ENCODE measurements at places on chromosomes 6 and 20.
A peak's percentile ranks its signal among the peaks of the same experiment; 100 is the strongest.

GRCh38 chr20:51583073-51583472, 40.6 kb upstream of the NFATC2 start:
- peak; percentile 55 for DNase-seq

GRCh38 chr20:24736131-24736843, 212.8 kb upstream of the CST7 start:
- no peak for DNase-seq

- DNase-seq, result no peak
These were observed 88.5 kb upstream of the EXOC2 start for GRCh38 chr6:781350-781961.

GRCh38 chr20:63192721-63193120, 23.2 kb downstream of the YTHDF1 start:
- DNase-seq, result no peak

DNA sequence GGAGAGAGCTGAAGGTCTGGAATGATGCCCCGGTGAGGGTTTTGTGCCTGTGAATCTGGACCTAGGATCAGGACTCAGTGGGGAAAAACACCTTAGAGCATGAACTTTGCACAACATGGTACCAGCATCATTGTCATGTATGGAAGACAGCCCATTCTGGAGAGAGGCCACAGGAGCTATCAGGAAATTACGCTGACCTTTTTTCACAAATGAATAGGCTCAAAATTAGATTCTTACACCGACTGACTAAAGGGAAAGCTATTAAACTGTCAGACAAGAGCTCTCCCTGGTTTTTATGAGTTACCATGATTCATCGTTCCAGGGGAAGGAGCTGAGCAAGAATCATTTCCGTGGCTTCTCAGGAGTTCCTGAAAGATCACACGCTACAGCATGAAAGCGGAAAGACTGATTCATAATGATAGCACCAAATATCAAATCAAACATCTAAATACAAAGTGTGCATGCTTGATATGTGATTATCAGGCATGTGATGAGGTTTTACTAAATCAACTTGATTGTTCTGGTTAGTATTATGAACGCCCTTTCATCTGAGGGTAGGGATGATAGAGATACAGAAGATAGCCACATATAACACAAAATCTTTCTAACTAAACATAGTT, 224.9 kb upstream of the SMLR1 start:
- no peak for DNase-seq

DNA sequence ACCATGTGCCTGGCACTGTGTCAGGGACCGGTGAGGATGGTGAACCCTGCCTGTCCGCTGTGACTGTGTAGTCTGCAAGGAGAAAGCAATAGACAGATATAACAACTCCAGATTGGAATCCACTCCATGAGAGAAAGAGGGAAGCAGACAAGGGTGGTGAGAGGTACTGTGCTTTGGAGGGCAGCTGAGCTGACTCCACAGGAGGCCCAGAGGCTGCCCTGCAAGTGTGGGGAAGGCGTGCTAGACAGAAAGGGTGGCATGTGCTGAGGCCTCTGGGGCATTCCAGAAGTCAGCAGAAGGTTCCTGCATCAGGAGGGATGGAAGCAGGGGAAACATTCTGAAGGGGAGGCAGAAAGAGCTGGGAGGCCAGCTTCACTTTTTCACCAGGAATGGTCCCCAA, 39.3 kb upstream of the APCDD1L start:
- no peak for DNase-seq

GRCh38 chr20:57244627-57245214, 21.7 kb downstream of the BMP7 start:
- no peak for DNase-seq

- DNase-seq, result no peak
These were observed 163.4 kb upstream of the DEFB112 start for GRCh38 chr6:50213146-50213545.

DNA sequence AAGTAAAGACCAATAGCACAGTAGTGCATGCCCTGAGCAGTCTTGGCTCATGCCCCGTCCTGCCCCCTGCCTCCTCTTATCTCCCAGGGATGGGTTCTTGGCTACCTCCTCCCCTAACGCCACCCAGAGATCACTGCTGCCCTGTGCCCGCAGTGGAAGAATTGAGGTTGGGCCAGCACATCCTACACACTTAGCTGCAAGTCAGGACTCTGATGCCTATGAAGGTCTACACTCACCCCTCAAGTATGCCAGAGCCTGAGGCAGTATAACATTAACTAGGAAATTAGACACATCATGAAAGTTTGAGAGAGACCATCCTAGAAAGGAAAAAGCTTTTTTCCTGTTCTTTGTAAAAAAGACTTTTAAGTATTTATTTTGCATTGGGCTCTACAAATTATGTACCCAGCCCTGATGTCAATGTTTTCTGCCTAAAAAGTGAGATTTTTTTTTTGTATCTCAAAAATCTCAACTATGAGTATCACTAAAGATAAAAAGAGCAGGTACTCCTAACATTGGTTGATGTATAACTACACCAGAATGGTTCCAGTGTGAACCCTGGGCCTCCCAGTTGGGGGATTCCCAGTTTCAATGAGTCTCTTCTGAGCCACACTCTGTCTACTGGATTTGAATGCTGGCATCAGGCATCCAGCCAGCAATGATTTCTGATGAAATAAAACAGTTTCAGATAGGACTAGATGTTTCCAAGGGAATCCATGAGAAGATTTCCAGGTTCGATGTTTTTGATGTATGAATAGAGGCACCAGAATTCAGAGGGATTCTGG, 115.4 kb downstream of the ISM1 start:
- DNase-seq, result no peak

DNA sequence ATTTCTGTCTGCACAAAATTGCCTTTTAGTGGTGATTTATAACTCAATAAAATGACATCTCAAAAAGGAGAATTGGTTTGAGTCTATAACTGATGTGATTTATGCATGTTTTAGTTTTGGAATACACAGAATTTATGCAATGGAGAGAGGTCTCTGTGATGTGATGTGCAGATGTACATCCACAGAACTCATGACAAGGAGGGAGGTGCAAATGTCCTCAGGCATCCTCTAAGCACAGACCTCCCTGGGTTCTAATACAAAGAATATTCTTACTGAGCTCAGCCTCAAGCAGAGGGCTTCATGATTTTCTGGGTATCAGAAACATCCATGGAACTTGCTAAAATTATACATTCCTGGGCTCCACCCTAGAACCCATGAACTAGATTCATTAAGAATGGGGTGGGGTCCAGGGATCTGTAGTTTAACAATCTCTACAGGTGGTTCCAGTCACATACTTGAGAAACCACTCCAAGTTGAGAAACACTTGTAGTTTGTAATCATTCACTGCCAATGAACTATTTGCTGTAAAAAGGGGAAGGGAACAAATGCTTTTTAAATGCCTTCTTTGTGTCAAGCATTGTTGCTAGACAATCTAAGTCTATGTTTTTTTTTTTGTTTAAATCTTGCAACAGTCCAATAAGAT, 60.2 kb upstream of the NEDD9 start:
- no peak for DNase-seq

DNA sequence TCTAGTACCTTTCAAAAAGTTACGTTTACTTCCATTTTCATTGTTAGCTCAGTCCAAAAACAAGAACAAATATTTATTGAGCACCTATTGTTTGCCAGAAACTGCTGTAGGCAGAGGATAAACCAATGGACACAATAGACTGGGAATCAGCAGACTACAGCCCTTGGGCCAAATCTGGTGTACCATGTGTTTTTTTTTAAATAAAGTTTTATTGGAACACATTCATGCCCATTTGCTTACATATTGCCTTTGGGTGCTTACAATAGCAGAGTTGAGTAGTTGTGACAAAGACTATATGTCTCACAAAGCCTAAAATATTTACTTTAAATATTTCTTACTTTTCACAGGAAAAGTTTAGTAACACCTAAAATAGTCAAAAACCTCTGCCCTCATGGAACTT, 216.1 kb downstream of the COL9A1 start:
- no peak for DNase-seq

- no peak for DNase-seq
These were observed 97.2 kb downstream of the TMEM242 start for GRCh38 chr6:157226026-157226625.

GRCh38 chr6:166589337-166589731, 2.9 kb upstream of the RAMACL start:
- no peak for DNase-seq

DNA sequence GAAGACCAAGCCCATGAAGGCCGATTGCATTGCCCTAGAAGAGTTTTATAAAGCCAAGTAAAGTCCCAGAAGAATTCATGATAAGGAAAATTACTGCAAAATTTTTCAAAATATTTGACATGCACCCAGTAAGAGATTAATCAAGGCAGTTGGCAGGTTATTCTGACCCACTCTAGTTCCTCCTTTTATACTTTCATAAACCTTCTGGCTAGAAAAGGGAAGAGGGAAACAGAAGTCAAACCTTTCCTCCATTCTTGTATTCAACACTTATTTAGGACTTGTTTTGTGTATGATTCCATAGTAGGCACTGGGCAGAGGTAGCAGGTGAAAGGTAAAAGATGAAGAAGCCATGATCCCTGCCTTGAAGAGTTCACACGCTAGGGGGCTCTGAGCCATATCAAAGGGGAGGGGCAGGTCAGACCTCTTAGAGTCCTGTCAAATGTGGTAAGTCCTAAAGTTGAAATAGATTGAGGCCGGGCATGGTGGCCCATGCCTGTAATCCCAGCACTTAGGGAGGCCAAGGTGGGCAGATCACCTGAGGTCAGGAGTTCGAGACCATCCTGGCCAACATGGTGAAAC, 85.4 kb downstream of the NDUFAF5 start:
- no peak for DNase-seq

DNA sequence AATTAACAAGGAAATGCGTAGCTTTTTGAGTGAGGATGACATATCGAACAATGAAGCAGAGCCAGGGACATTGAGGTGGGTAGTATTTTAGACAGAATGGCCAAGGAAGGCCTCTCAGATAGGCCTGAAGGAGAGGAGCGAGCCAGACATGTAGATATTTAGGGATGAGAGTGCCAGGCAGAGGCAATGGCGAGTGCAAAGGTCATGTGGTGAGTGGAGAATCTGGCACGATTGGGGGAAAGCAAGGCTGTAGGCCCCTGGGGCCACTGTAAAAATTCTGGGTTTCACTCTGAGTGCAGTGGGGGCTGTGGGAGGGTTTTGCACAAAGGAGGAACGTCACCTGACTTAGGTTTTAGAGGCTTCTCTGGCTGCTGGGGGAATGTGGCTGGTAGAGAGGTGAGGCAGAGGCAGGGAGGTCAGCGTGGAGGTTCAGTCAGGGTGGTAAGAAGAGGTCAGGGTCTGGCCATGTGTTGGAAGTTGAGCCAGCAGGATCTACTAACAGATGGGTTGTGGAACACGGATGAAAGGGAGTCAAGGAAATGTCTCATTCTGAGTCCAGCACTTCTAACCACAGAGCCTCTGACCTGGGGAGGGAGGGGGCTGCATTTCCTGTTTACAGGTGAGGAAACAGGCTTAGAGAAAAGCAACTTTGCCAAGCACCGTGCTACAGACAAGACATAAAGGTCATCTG, 11.3 kb downstream of the SIRPA start:
- no peak for DNase-seq

- no peak for DNase-seq
These were observed 14.4 kb upstream of the SLC22A23 start for GRCh38 chr6:3471286-3471685.

- no peak for DNase-seq
These were observed 28.9 kb downstream of the ILRUN start for GRCh38 chr6:34667481-34668238.

GRCh38 chr6:37624606-37625574, 72.8 kb downstream of the MDGA1 start:
- DNase-seq, result peak; percentile 70

DNA sequence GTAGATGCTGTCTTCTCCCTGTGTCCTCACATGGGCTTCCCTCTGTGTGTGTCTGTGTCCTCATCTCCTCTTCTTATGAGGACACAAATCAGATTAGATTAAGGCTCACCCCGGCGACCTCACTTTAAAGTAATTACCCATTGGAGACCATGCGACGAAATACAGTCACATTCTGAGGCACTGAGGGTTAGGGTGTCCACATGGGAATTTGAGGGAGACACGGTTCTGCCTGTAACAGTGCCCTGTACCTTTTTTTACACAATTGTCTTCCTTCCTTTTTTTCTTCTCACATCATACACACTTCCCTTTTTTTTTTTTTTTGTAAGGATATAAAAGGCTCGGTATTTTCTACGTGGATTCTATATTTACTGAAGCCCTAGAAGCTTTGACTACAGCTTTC, 48.9 kb downstream of the DEK start:
- no peak for DNase-seq

DNA sequence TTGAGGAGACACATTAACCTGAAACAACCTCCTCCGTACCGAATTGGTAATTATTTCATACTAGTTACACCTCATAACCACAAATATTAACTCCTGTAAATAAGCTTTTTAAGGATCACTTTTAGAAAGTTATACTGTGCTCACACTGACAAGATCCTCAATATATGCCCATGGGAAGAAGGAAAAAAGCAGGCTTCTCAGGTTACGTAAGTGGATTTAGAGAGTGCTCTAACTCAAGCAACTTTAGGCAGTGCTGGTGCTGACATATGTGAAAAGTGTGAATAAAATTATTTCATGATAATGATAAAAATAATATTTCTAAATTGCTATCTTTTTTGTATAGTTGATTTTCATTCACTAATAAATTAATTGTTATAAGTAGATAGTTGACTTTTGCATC, 76.1 kb downstream of the PRKN start:
- no peak for DNase-seq

GRCh38 chr6:10395704-10396546, 18.9 kb downstream of the TFAP2A start:
- DNase-seq, result no peak

DNA sequence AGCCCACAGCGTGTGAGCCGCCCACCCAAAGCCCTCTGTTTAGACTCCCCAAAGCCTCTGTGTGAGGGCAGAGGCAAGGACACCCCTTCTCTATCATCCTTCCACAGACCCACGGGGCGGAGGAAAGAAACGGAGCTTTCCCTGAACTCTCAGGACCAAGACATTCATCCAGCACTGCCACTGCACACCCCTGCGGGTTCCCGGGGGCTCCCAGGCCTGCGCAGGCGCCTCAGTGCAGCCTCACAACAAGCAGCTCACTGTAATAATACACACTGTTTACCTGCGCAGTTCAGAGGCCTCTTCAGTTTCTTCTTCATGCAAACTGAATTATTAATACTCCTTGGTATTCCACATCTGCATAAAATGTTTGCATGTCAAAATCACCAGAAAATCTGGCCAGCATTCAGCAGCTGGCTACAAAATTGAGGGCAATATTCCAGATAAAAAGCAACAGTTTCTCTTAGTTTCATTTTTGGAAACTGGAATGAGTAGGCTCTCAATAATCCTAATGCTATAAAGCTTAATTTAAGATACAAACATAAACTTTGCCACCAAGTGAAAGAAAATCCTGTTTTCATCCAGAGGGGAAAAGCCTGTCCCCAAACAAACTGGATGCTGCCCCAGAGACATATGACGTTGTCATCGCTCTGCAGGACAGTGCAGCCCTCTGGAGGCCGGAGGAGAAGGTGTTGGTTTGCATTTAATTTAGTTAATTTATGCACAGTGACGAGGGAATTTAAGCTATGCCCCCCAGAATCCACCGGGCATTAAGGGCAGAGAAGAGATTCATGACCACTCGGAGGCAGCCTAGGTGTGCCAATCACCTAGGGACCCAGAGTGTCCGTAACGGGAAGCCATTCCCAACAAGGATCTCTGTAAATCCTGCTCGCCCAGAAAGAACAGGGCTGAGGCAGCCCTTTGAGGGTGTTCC, 45.3 kb downstream of the NINL start:
- no peak for DNase-seq

GRCh38 chr6:31541059-31541657, 645 bp downstream of the DDX39B start:
- DNase-seq, result peak; percentile 49

GRCh38 chr6:15152700-15153099, 93.2 kb upstream of the JARID2 start:
- no peak for DNase-seq

- no peak for DNase-seq
These were observed 84.9 kb downstream of the BTBD9 start for GRCh38 chr6:38554700-38555413.
